ENCODE measurements at places on chromosomes 5 and 9. TPM values are rescaled to one million over a fixed set of nuclear protein-coding genes. Genes with fewer than 3 reads are reported as not detected.

- DNase-seq = no peak
Measured at GRCh38 chr5:10935536-10935935, 174.5 kb upstream of the DAP start.

GRCh38 chr5:163682234-163682633 is 176.8 kb downstream of the MAT2B start:
- DNase-seq = no peak

DNA sequence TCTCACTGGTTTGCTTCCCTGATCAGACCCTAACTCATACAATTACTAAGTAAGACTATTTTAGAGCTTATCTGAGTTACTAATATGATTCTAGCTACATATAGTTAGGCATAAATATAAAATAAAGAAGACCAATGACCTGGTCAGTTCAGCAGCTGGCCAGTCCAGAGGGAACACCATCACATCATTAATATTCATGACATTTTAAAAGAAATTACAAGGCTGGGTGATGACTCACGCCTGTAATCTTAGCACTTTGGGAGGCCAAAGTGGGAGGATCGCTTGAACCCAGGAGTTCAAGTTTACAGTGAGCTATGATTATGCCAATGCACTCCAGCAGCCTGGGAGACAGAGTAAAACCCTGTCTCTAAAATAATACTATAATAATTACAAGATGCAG is 37.0 kb upstream of the CDC42SE2 start:
- DNase-seq = no peak

C5orf24 gene
- 103 TPM for polyA plus RNA-seq

GRCh38 chr9:89661956-89662717 is 57.3 kb downstream of the GADD45G start:
- DNase-seq = peak; percentile 94

GRCh38 chr5:151534350-151534749 is 56.8 kb downstream of the FAT2 start:
- DNase-seq = no peak
